CD4-positive, CD25-positive, alpha-beta regulatory T cell (primary cell): ENCODE measurements at places on chromosomes 4 and X.

DNA sequence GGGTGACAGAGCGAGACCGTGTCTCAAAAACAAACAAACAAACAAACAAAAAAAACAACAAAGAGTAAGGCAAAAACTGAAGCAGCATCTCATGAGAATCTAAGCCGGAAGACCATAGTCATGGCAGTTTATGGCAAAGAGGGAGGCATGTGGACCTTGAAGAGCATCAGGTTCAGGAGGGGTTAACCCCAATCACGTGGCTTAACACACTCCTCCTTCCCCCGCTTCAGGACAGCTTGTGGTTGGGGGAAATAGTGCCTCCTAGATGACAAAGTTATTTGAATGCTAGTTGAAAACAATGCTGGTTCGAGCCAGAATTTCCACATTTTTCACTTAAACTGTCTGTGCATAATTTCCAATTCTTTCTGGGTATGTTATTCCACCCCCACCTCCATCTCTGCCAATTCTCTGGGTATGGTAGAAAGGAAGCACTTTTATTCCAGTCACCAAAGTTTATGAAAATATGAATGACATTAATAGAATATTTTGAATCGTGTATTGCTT is 11.7 kb upstream of the MAP7D3 start:
- no peaks in the 10 kb centered on the region for H3K4me1 ChIP-seq
- no peak for DNase-seq
- no peaks in the 10 kb centered on the region for H3K36me3 ChIP-seq
- no peaks in the 10 kb centered on the region for H3K27me3 ChIP-seq

GRCh38 chr4:53697016-53697685 is 105.9 kb upstream of the LNX1 start:
- no peak for DNase-seq
- no peak overlapping the region for H3K27ac ChIP-seq
- no peaks in the 10 kb centered on the region for H3K27me3 ChIP-seq
- H3K4me3 ChIP-seq, result no peak overlapping the region
- no peaks in the 10 kb centered on the region for H3K4me1 ChIP-seq

GRCh38 chr4:94561249-94562024 is 109.7 kb downstream of the PDLIM5 start:
- H3K27me3 ChIP-seq, result no peaks in the 10 kb centered on the region
- H3K36me3 ChIP-seq, result no peaks in the 10 kb centered on the region
- no peak for DNase-seq
- no peaks in the 10 kb centered on the region for H3K4me1 ChIP-seq

DNA sequence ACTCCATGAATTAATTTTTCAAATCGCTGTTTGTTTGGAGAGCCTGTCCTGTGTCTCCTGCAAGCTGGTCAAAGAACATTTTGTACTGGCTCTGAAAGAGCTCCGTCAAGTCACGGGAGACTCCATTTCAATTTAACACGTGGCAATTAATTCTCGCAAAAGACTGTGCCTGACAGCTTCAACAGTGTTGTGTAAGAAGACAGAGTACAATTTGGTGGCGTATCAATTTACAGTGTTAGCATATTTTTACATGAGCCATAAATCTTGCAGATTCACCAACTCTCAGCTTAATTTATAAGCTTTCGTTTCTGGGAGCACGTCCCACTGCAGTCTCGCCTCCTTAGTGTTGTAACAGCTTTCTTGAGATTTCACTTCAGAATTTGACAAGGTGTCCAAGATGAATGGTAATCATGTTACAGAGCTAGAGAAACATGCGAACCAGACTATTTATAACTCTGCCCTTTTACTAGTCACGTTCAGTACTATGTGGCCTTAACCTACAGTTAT is 70.8 kb downstream of the RWDD4 start:
- no peak for DNase-seq
- no peak overlapping the region for H3K4me3 ChIP-seq
- H3K36me3 ChIP-seq, result no peaks in the 10 kb centered on the region

- DNase-seq, result no peak
- H3K4me3 ChIP-seq, result no peak overlapping the region
- no peak overlapping the region for H3K27ac ChIP-seq
- no peaks in the 10 kb centered on the region for H3K4me1 ChIP-seq
- no peaks in the 10 kb centered on the region for H3K27me3 ChIP-seq
- no peaks in the 10 kb centered on the region for H3K36me3 ChIP-seq
Measured at GRCh38 chr4:124641715-124642381, 70.7 kb downstream of the ANKRD50 start.

DNA sequence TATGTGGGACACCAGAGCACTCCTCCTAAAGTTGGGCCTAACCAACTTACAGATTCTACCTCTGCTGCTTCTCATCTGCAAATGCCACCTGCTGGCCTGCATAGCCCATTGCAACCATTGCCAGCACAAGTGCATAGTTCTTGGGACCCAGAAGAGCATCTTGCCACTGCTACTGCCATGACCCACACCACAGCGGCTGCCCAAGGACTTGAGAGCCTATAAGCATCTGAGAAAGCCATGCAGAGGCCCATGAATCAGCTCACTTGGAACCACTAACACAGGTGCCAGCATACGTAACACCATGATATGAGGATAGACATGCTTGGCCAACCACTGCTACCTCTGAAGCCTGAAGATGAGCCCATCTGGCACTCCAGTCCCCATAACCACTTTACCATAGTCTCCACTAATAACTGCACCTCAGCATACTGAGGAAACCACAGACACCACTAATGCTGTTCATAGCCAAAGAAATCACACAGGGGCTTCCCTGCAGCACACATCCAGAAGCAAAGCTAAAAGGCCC is 258.1 kb upstream of the AGTR2 start:
- no peaks in the 10 kb centered on the region for H3K4me1 ChIP-seq
- no peak overlapping the region for H3K4me3 ChIP-seq
- no peaks in the 10 kb centered on the region for H3K27me3 ChIP-seq
- no peak overlapping the region for H3K27ac ChIP-seq
- H3K36me3 ChIP-seq, result no peaks in the 10 kb centered on the region
- no peak for DNase-seq

DNA sequence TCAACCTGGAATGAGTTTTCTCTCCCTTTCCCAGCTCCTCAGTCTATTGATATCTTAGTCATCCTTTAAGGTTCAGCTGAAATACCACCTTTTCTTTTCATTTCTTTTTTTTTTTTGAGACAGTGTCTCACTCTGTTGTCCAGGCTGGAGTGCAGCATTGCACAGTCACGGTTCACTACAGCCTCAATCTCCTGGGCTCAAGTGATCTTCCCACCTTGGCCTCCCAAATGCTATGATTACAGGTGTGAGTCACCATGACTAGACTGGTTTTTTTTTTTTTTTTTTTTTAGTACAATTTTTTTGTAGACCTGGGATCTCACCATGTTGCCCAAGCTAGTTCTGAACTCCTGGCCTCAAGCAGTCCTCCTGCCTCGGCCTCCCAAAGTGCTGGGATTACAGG is 28.9 kb downstream of the AFF1 start:
- peaks cover 13% of the 10 kb centered on the region for H3K4me1 ChIP-seq
- no peak overlapping the region for H3K4me3 ChIP-seq
- DNase-seq, result no peak
- no peaks in the 10 kb centered on the region for H3K27me3 ChIP-seq

GRCh38 chrX:45421806-45422205 is 221.1 kb upstream of the DIPK2B start:
- H3K27me3 ChIP-seq, result no peaks in the 10 kb centered on the region
- no peak overlapping the region for H3K4me3 ChIP-seq
- H3K36me3 ChIP-seq, result no peaks in the 10 kb centered on the region
- H3K4me1 ChIP-seq, result no peaks in the 10 kb centered on the region

DNA sequence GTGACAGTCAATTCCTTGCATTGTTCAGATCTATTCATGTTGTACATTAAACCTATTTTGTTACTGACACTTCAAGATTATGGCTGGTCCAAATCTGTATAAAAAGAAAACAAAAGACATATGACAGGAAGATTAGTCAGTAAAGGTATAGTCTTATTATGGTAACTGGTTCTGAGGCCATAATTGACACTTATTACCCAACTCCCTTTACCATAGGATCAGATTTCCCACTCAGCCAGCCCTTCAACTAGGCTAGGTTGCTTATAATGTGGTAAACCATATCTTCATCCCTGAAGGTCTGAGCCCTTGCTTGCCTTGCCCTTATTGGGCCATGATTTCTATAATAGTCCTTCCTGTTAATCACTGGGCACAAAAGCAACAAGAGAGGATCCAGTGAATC is 289.6 kb downstream of the CXXC4 start:
- H3K4me3 ChIP-seq, result no peak overlapping the region
- no peaks in the 10 kb centered on the region for H3K36me3 ChIP-seq
- no peaks in the 10 kb centered on the region for H3K27me3 ChIP-seq
- no peak for DNase-seq

DNA sequence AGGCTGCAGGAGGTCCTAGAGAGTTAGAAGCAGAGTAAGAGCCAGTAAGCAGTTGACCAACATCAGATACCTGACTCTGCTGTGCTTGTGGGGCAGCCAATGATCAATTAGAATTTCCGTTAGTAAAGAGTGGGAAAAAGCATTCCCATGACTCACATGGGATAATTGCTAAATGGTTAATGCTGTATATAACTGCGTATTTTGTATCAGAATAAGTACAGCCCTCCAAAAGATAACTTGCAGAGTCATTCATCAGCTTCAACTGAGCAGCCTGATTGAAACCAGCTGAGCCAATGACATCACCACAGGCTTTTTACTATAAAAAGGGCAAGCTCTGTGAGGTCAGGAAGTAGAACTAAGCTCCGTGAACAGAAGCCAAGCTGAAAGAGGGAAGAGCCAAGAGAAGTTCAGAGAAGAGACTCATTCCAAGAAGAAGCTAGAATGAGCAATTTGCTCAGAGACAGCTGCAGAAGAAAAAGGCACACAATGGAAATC is 67.9 kb downstream of the PPP3CA start:
- no peaks in the 10 kb centered on the region for H3K27me3 ChIP-seq
- no peak for DNase-seq
- H3K27ac ChIP-seq, result no peak overlapping the region

GRCh38 chr4:120481756-120482155 is 415.1 kb upstream of the MAD2L1 start:
- H3K4me3 ChIP-seq, result no peak overlapping the region
- no peaks in the 10 kb centered on the region for H3K36me3 ChIP-seq
- no peaks in the 10 kb centered on the region for H3K27me3 ChIP-seq
- no peak for DNase-seq
- H3K4me1 ChIP-seq, result no peaks in the 10 kb centered on the region
- H3K27ac ChIP-seq, result no peak overlapping the region

DNA sequence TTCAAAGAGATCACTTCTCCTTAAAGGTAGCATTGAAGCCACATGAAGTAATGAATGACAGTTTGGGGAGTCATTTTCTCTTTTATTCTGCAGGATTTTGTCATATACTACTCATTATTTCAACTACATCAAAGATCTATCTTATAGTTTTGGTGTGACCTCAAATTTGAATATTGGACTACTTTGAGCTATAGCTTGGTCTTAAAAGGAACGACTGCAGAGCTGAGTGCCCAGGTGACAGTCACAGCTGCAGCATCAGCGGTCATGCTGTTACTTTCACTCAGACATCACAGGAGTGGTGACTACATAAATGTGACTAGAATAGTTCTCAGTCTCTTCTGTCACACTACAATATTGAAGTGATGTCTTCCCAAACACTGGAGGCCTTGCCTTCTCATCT is 10.7 kb upstream of the SPCS3 start:
- H3K27ac ChIP-seq, result no peak overlapping the region
- peaks cover 8% of the 10 kb centered on the region for H3K27me3 ChIP-seq
- no peaks in the 10 kb centered on the region for H3K4me1 ChIP-seq
- no peaks in the 10 kb centered on the region for H3K36me3 ChIP-seq

DNA sequence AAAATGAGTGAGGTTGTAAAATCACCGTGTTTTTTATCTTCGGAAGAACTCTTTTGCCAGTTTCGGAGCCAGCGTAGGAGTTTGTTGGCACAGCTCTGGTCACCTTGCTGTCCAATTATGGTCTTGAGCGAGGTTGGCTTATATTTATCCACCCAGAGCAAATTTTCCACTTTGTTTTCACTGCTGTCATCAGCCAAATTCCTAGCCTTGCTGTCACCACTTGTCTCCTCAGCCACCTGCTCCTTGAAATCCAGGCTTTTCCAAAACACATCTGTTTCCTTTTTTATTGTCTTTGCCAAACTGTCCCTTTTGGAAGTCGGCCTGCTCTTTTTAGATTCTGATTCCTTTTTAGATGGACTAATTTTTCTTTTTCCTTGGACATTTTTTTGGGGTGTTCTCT is 57.6 kb downstream of the RFC1 start:
- no peak for DNase-seq
- H3K4me3 ChIP-seq, result no peak overlapping the region
- no peak overlapping the region for H3K27ac ChIP-seq
- no peaks in the 10 kb centered on the region for H3K27me3 ChIP-seq
- no peaks in the 10 kb centered on the region for H3K4me1 ChIP-seq

DNA sequence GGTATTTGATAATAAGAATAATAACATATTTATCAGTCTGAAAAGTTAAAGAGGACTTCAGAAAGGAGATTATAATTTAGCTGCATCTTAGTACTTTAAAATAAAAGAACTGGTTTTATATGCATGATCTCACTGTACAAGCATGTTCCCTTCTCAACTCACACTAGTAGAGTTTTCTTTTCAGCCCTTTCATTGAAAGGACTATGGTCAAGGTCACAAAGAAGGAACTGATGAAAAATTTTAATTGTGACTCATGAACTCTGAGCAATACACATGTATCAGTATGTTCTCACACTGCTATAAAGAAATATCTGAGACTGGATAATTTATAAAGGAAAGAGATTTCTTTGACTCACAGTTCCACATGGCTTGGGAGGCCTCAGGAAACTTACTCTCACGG is 73.7 kb upstream of the NDST4 start:
- H3K27me3 ChIP-seq, result no peaks in the 10 kb centered on the region
- H3K4me3 ChIP-seq, result no peak overlapping the region
- DNase-seq, result no peak
- H3K4me1 ChIP-seq, result no peaks in the 10 kb centered on the region
- H3K27ac ChIP-seq, result no peak overlapping the region

GRCh38 chr4:107034091-107034995 is 1.8 kb downstream of the DKK2 start:
- H3K27ac ChIP-seq, result no peak overlapping the region
- peaks cover 7% of the 10 kb centered on the region for H3K4me1 ChIP-seq
- no peak overlapping the region for H3K4me3 ChIP-seq
- no peaks in the 10 kb centered on the region for H3K36me3 ChIP-seq

DNA sequence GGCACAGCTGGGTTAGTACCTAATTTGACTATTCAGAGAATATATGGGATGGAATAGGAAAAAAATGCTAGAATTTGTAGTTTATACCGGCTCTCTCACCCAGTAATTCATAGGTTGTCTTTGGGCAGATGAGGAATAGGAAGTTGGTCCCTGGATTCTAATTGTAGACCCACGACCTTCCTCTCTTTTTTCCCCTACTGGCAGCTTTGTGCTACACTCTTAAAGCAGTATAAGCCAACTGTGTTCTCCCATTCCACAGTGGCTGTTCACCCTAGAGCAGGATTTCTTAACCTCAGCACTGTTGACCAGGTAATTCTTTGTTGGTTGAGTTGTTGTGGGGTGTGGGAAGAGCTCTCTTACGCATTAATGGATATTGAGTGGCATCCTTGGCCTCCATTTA is 92.9 kb downstream of the FNIP2 start:
- H3K27ac ChIP-seq, result no peak overlapping the region
- H3K36me3 ChIP-seq, result peaks cover 5% of the 10 kb centered on the region
- H3K4me1 ChIP-seq, result no peaks in the 10 kb centered on the region
- H3K4me3 ChIP-seq, result no peak overlapping the region
